ENCODE measurements at places on chromosomes 6 and 20. TPM values are rescaled to one million over a fixed set of nuclear protein-coding genes. Genes with fewer than 3 reads are reported as not detected.
A peak's percentile ranks its signal among the peaks of the same experiment; 100 is the strongest.

Gene HELZ2
- total RNA-seq, result 47.6 TPM

Gene CARMIL1
- total RNA-seq, result 10.2 TPM

Gene IGF2R
- total RNA-seq, result 233 TPM

Gene KCNK15
- total RNA-seq, result 4.1 TPM

Gene TGIF2
- total RNA-seq, result 3.8 TPM

Gene ELOVL4
- 4.6 TPM for total RNA-seq

Gene C6orf141
- 0.77 TPM for total RNA-seq

Gene EYA2
- 1.7 TPM for total RNA-seq

Gene RAET1E
- 1.5 TPM for total RNA-seq

GRCh38 chr20:51446656-51447055 lies 95.9 kb downstream of the NFATC2 start:
- peak; percentile 78 for DNase-seq

GRCh38 chr20:53678315-53678989 lies 84.8 kb upstream of the ZNF217 start:
- no peak for DNase-seq

- no peak for DNase-seq
Measured at GRCh38 chr6:157272372-157272771, 50.9 kb downstream of the TMEM242 start.

- no peak for DNase-seq
Measured at GRCh38 chr6:166331503-166332415, 10.6 kb downstream of the SFT2D1 start.

DNA sequence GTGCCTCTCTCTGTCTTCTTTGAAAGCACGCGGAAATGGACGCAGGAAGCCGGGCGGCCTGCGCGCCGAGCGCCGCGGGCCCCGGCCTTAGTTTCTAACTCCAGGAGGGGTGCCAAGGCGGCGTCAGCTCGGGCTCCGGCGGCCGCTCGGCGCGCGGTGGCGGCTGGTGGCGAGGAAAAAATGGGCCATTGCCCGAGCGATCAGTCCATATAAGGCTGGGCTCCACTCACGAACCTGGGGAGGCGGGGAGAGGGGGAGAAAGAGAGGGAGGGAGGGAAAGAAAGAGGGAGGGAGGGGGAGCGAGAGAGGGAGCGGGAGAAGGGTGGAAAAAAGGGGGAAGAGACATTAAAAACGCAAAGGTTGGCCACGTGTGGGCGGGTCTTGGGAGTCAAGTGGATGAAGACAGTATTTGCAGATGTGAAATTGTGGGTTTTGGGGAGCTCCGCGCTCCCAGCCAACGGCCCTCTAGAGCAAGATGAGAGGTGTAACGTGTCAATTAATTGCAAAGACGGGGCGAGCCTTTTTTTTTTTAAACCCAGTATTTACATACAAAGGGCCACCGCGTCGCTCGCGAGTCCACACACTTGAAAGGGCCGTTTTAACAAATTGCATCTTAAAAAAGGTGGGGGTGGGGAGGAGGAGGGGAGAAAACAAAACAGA lies at the start of gene NKX2-2:
Gene NKX2-2, minus strand, starts transcription at position 184 of the 660 bp plus-strand sequence. CDS start 395 bp downstream, outside the sequence.
- DNase-seq, result peak; percentile 56

DNA sequence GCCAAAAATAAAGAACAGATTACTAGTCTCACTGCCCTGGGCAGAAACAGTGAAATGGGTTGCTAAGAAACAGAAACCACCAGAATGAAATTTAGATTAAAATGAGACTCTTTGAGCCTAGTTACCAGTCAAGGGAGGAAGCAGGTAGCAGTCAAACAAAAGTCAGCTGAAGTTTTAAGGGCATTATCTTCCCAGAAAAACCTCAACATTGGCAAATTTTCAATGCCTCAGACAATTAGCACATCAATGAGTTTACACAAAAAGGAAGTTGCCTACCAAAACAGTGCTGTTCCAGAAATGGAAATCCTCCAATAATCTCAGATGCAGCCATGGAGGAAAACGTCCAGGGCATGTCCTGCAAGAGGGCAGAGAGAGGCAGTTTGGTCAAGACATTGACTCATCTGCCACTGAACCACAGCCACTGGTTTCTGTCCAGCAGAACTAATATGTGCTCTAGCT lies 399.7 kb upstream of the ADGRB3 start:
- peak; percentile 58 for DNase-seq

GRCh38 chr6:42511803-42512422 lies 51.9 kb upstream of the UBR2 start:
- peak; percentile 77 for DNase-seq

GRCh38 chr6:105941621-105942412 lies 144.3 kb upstream of the PRDM1 start:
- DNase-seq, result peak; percentile 20

GRCh38 chr20:59705651-59706399 lies 101.5 kb downstream of the PHACTR3 start:
- no peak for DNase-seq

GRCh38 chr6:146336191-146336590 lies 207.4 kb upstream of the RAB32 start:
- peak; percentile 77 for DNase-seq

- no peak for DNase-seq
Measured at GRCh38 chr6:105884011-105884410, 202.1 kb upstream of the PRDM1 start.

GRCh38 chr6:137115658-137116057 lies 57.8 kb downstream of the IL22RA2 start:
- DNase-seq, result no peak

- DNase-seq, result no peak
Measured at GRCh38 chr6:123838505-123839234, 35.0 kb downstream of the NKAIN2 start.

DNA sequence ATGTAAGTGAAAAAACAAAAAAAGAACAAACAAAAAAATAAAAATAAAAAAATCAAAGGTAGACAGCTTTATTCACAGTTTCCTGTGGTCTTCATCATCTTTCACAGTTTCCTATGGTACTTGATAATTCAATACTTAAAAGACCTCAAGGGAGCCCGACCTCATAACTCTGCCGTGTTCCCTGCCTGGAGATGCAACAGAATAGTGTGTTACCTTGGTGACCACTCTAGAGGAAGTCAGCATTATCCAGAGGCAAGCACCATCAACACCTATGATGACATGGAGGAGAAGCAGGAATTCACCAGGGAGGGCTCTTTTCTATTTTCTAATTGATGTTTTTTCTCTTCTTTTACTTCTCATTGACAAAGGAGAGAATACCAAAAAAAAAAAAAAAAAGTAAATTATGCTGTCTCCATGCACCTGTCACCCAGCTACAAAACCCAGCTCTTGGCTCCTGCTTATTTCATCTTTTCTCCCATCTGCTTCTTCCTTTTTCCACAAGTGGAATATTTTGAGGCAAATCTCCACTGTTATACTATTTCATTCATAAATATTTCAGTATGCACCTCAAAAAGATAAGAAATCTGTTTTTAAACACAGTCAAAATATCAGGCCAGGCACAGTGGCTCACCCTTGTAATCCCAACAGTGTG lies 95.8 kb upstream of the STXBP5 start:
- no peak for DNase-seq

DNA sequence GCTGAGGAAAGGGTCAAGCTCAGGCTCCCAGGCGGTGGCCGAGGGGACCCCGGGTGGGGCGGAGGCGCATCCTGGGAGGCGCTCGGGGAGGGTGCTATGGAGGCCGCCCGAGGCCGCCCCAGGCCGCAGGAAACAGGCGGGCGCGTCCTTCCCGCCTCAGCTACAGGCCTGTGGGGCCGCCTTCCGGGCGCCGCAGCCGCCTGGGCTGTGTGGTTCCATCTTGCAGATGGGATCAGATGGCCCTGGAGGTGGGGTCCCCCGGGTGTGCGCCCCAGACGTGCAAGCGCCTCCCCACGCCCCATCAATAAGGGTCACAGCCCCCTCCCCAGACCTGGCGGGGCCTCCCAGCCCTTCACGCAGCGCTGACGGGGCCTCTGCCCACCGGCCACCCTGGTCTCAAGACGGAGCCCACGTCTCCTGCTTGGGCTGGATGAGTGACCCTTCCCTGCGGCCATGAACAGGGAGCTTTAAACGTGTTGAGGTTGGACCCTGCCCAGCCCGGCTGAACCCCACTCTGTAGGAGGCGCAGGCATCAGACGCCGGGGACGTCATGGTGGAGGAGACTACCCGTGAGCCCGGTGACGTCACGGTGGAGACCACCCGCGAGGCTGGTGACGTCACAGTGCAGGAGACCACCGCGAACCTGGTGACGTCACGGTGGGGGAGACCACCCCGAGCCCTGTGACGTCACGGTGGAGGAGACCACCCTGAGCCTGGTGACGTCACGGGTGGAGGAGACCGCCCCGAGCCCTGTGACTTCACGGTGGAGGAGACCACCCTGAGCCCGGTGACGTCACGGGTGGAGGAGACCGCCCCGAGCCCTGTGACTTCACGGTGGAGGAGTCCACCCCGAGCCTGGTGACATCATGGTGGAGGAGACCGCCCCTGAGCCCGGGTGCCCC lies 267.0 kb downstream of the DLL1 start:
- DNase-seq, result no peak

DNA sequence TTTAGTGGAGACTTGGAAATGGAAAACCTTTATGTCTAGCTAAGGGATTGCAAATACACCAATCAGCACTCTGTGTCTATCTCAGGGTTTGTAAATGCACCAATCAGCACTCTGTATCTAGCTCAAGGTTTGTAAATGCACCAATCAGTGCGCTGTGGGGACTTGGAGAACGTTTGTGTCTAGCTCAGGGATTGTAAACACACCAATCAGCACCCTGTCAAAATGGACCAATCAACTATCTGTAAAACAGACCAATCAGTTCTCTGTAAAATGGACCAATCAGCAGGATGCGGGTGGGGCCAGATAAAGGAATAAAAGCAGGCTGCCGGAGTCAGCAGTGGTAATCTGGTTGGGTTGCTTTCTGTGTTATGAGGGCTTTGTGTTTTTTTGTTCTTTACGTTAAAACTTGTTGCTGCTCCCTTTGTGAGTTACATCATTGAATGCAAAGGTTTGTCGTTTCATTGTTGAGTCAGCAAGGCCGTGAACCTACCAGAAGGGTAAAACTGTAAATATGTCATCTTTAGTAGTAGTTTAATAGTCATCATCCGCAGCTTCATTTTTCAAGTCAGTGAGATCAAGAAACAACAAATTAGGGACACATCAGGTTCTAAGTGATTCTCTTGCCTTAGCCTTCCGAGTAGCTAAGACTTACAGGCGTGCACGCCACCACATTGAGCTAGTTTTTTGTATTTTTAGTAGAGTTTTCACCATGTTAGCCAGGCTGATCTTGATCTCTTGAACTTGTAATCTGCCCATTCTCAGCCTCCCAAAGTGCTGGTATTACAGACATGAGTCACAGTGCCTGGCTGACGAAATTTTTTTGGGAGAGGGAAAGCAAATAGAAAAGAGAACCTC lies 22.7 kb upstream of the NUP153 start:
- no peak for DNase-seq

GRCh38 chr6:13262302-13263230 lies 65.8 kb downstream of the TBC1D7 start:
- no peak for DNase-seq

DNA sequence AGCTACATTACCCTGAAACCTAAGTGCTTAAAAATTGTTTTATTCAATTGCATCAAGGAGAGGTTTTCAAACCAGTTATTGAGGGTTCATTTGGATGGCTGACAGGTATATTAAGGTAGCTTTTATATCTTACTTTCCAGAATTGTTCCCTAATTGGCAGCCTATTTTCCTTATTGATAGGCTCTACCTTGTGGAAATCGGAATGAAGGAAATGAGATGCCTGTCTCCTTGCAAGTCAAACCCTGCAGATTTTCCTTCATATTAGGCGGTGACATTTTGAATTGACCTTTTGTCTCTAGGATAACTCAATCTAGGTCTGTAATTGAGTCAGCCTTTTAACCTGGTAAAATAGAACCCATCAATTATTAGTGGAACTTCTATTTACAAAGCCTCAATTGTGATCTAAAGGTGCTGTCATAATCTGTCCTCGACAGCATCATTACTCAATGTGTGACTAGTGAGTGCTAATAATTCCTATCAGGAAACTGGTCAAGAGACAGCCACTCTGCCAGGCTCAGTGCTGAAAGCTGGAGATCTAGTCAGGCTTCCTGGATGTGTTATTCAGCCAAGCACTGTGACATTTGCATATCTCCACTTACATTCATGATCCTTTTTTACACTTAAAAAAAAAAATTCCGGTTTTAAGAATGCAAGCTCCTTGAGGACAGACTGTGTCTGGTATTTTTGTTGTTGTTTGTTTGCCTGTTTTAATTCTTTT lies 20.1 kb downstream of the OPRM1 start:
- no peak for DNase-seq

DNA sequence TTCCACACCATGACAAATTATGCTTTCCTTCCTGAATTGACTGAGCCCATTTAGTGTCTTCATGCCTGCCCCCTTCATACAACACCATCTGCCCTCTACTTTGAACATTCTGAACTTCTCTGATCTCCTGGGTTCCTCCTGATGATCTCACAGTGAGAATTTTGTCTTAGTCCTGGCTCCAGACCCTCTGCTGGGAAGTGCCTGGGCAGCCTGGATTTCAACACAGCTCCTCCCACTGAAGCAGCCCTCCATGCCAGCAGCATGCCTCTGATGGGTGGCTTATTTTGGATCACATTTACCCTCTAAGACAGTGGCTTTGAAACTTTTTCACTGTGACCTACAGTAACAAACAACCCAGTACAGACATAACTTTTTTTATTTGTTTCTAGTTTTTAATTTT lies 41.5 kb downstream of the DSE start:
- DNase-seq, result no peak

- DNase-seq, result no peak
Measured at GRCh38 chr6:128606611-128607010, 86.2 kb upstream of the PTPRK start.

DNA sequence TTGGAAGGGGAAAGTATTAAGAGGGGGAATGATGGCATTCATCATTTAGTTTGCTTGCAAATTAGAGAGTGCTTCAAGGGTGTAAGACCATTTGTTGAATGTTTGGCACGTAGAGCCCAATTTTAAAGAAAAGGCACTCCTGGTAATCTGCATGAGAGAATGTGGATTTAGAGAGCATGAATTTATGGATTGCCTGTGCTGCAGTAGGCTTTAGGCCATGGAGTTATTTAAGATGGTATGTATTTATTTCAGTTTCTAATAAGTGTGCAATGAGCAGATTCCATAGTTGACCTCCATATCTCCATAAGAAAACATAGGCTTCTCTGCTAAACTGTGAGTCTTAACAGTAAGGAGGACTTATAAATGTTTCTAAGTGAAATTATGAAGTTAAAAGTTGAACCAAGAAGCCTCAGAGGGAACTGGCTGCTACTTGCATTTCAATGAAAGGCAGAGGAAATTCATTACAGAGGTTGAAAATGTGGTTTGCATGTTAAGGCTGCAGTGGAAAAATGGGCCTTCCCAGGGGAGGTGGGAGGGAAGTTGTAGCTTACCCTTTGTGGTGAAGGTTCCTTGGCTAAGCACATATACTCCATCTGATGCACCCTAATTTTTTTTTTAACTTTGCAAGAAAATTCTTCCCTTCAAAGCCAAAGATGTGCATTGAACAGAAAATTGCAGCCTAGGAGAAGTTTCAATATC lies 134.2 kb downstream of the CARMIL1 start:
- DNase-seq, result peak; percentile 47

GRCh38 chr6:87799651-87800050 lies 97.6 kb upstream of the AKIRIN2 start:
- no peak for DNase-seq

All from fibroblast of lung (primary cell).